Astrocyte of the hippocampus (primary cell): ENCODE measurements at places on chromosomes 6 and 20.

GRCh38 chr20:20085812-20086211 is 33.5 kb downstream of the CFAP61 start:
- DNase-seq, result peak; percentile 8

- DNase-seq, result peak; percentile 48
Observed at GRCh38 chr6:138765896-138766655, 7.5 kb upstream of the CCDC28A start.

GRCh38 chr20:45576995-45577394 is 2.1 kb downstream of the WFDC8 start:
- DNase-seq, result peak; percentile 70

DNA sequence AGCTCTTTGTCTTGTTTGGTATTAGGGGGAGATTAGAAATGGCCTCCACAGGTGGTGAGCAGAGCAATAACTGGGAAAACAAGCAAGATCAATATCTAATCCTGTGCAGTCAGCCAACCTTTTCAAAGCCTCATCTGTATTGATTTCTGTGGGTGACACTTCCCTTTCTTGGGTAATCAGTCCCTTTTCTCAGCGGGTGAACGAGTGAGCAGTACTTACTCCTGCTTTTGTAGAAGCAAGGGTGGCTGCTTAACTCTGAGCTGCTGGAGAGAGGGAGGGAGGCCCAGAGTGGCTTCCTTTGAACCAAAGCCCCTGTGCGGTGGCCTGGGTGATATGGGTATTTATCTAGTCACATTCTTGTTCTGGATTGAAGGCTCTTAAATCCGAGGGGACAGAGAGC is 254.8 kb upstream of the CHD6 start:
- no peak for DNase-seq

DNA sequence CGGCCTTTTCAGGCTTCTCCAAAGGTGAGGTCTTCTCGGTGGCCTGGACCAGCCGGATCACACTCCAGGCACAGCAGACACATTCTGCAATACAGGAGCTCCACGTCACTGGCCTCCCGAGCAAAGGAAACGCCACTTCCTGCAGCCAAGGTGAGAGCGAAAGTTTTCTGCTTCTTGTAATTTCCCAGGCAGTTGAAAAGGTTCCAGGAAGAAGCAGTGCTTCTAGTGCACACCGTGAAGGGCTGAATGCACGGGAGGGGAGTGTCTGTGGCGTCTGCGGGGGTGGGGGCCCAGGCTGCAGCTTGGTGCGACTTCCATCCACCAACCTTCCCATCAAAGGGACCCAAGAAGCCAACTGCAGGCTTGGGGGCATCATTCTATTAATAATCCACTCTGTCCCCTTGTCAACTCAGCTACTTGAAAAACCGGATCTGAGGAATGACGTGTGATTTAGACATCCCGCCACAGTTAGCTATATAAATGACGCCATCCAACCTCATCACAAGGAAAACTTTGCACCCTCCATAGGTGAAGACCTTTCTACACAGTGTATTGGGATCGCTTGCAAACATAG is 61.1 kb downstream of the NFATC2 start:
- DNase-seq, result no peak

DNA sequence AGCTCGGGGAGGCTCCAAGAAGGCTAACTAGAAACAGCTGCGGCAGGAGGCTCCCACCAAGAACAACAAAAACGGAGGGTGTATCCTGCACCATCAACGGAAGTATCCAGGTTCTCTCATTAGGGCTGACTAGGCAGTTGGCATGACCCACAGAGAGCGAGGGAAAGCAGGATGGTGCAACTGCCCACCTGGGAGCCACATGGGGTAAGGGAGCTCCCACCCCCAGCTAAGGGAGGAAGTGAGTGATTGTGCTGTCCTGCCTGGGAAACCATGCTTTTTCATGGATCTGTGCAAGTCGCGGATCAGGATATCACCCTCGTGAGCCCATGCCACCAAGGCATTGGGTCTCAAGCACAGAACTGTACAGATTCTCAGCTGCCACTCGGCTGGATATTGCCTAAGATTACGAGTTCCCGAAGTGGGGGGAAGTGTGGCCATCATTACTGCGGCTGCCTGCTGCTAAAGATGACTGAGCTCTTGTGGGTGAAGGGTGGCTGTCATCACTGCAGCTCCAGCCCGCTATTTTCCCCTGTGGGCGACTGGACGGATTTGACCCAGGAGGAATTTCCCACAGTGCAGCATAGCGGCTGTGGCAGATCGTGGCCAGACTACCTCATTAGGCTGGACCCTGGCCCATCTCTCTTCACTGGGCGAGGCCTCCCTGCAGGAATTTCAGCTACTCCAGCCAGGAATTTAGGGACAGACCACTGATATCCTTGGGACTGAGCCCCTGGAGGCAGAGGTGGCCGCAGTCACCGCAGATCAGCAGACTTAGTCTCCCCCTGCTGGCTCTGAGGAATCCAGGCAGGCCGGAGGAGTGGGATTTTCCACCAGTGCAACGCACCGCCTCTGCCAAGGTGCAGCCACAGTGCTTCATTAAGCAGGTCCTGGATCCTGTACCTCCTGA is 515.7 kb downstream of the FRK start:
- DNase-seq, result peak; percentile 1
